A549 treated with ZK216348 at 1 μM for 4 hours (cell line): ENCODE measurements at places on chromosomes 2 and 18. TPM values are rescaled to one million over a fixed set of nuclear protein-coding genes. Genes with fewer than 3 reads are reported as not detected.

The SIX3 gene
- 0.81 to 1.6 TPM (median 1.4 TPM) in 5 replicates for total RNA-seq

The ATP8B1 gene
- 5.9 to 10.4 TPM (median 8.3 TPM) in 5 replicates for total RNA-seq

The ACTG2 gene
- total RNA-seq: 0.12 to 0.38 TPM (median 0.13 TPM) in 3 of 5 replicates, not detected in the others

The ANKRD30BL gene
- total RNA-seq: not detected in 5 replicates

The LRRTM1 gene
- total RNA-seq: not detected in 5 replicates

The OR6B2 gene
- total RNA-seq: not detected in 5 replicates

The HOXD12 gene
- total RNA-seq: not detected in 5 replicates

The SCYGR4 gene
- total RNA-seq: not detected in 5 replicates

The TCF23 gene
- not detected in 5 replicates for total RNA-seq

The KCNIP3 gene
- 1.1 to 2.5 TPM (median 2.1 TPM) in 5 replicates for total RNA-seq

The CPLX4 gene
- not detected in 5 replicates for total RNA-seq

The SCTR gene
- total RNA-seq: not detected in 5 replicates

The SPP2 gene
- total RNA-seq: not detected in 5 replicates

The ASIC4 gene
- 0.08 to 0.17 TPM (median 0.09 TPM) in 4 of 5 replicates, not detected in the other for total RNA-seq

The ABCB11 gene
- total RNA-seq: 0.02 TPM in 1 of 5 replicates, not detected in the others

The DCDC2C gene
- 0.77 TPM in 1 of 5 replicates, not detected in the others for total RNA-seq

The TTC39C gene
- 11.8 to 16.8 TPM (median 14.3 TPM) in 5 replicates for total RNA-seq

The RAMP1 gene
- total RNA-seq: not detected in 5 replicates

The CPO gene
- 0.13 TPM in 1 of 5 replicates, not detected in the others for total RNA-seq

The ITPRIPL1 gene
- total RNA-seq: not detected in 5 replicates

The C2orf15 gene
- 0.39 to 0.99 TPM (median 0.53 TPM) in 5 replicates for total RNA-seq

The HYCC2 gene
- 3.2 to 6.0 TPM (median 3.8 TPM) in 5 replicates for total RNA-seq

The TFCP2L1 gene
- 7.1 to 10.9 TPM (median 9.5 TPM) in 5 replicates for total RNA-seq

The TANK gene
- total RNA-seq: 26.6 to 60.0 TPM (median 32.5 TPM) in 5 replicates

The AMER3 gene
- not detected in 5 replicates for total RNA-seq

The FBXO48 gene
- total RNA-seq: 0.35 to 0.71 TPM (median 0.56 TPM) in 5 replicates

The ATP6V1C2 gene
- 0.07 to 0.31 TPM (median 0.17 TPM) in 4 of 5 replicates, not detected in the other for total RNA-seq

The DLGAP1 gene
- 0.05 to 0.12 TPM (median 0.10 TPM) in 3 of 5 replicates, not detected in the others for total RNA-seq

The PCARE gene
- not detected in 5 replicates for total RNA-seq

The NOL4 gene
- not detected in 5 replicates for total RNA-seq

The ZNF407 gene
- total RNA-seq: 2.4 to 3.7 TPM (median 2.8 TPM) in 5 replicates

The CD8B2 gene
- not detected in 5 replicates for total RNA-seq

The DNER gene
- total RNA-seq: 7.1 to 12.4 TPM (median 9.0 TPM) in 5 replicates

The C2orf81 gene
- total RNA-seq: 2.1 to 3.7 TPM (median 3.0 TPM) in 5 replicates

The EML4 gene
- 21.5 to 31.9 TPM (median 25.9 TPM) in 5 replicates for total RNA-seq

The RAB27B gene
- 10.2 to 14.7 TPM (median 12.6 TPM) in 5 replicates for total RNA-seq

The GTF2A1L gene
- total RNA-seq: not detected in 5 replicates

The LYG2 gene
- not detected in 5 replicates for total RNA-seq

The HOXD8 gene
- total RNA-seq: 4.5 to 6.3 TPM (median 5.7 TPM) in 5 replicates
